ENCODE measurements at places on chromosomes 5 and 9.
A peak's percentile ranks its signal among the peaks of the same experiment; 100 is the strongest.

GRCh38 chr9:87245271-87245670 is 252.4 kb upstream of the DAPK1 start:
- no peak for DNase-seq

DNA sequence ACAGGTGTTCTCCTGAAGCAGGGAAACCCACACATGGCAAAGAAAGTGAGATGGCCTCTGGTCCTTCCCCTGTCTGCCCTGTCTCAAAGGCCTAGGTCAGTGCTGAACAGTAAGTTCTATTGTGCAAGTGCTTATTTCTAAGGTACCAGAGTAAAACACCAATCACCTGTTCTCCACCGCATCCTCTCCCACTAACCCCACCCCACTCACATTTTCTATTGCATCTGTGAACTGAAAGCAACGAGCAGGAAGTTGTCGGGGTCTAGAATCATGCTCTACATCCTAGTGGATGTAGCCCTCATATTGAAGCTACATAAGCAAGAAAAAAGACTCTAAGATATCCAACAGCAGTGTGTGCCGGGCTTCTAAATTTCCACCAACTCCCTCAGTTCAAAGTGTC is 265.9 kb downstream of the ENC1 start:
- DNase-seq: no peak

DNA sequence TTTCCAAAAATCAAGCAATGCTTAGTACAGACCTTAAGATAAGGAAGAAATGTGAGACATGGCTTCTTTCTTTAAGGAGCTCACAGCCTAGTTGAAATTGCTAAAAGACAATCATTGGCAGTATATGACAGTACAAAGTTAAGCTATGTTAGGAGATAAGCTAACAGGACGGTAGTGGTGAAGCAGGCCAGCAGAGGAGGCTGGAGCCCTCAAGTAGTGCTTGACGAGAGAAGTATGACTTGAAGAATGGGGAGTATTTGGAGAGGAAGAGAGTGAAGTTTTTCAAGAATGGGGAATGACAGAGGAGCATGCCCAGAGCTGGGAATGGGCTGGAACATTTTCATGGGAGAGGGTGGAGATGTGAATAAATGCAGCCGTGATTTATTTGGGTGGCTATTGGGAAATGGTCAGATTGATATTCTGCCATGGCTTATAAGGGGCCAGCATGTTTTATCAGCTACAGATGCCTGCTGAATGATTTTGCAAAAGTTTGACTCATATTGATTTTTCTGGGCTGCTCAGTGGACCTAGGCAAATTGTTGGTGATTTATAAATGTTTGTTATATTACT is 43.7 kb downstream of the LURAP1L start:
- peak; percentile 93 for DNase-seq

DNA sequence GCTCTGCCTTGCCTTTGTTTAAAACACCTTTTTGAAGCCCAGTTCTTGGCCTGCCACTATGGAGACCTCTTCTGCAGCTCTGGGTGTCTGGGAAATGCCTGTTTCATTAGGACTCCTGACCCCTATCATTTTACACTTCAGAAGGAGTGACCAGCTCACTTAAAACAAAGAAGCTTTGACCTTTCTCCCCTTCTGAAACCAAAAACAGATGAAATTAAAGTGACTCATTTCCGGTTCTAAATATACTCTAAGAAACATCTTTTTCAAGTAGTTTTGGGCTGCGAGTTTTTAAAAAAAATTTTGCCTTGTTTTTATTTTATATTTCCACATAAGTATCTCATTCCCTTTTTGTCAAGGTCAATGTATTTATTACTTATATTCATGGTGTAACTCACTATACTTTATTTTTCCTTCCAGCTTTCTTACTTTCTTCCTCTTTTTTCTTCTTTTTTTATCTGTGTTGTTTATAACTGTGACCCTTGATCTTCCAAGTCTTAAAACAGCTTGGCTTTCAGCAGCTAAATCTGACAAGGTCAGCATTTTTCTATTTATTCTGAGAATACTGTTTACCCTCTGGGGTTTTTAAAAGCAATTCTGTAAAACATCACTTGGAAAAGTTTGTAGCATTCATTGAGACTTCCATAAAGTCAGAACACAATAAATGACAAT is 672.9 kb downstream of the NR2F1-AS1 start:
- DNase-seq: peak; percentile 46

DNA sequence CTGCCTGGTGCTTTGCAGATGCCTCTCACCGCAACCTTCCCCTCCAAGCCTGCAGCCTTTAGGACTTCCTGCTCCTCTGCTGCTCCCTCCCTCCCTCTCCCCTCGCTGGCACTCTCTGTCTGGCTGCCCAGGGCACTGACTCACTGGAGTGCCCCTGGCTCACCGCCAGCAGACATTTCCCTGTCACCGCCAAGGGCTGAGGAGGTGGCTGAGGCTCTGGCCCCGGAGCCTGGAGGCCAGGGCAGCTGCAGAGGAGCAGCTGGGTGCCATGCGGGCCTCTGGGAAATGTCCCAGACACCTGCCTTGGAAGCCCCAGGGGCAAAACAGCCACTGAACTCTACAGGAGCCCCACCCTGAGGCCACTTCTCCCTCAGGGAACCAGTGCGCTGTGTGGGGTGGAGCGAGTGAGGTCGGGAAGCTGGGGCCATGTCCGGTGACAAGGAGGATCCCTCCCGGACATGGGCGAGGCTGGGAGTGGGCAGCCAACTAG is 53.4 kb downstream of the TENT4A start:
- peak; percentile 83 for DNase-seq

- peak; percentile 22 for DNase-seq
These were observed 88.3 kb downstream of the NSUN2 start for GRCh38 chr5:6544561-6544935.

- DNase-seq: peak; percentile 23
These were observed 489.3 kb downstream of the TLE4 start for GRCh38 chr9:80061096-80061495.

DNA sequence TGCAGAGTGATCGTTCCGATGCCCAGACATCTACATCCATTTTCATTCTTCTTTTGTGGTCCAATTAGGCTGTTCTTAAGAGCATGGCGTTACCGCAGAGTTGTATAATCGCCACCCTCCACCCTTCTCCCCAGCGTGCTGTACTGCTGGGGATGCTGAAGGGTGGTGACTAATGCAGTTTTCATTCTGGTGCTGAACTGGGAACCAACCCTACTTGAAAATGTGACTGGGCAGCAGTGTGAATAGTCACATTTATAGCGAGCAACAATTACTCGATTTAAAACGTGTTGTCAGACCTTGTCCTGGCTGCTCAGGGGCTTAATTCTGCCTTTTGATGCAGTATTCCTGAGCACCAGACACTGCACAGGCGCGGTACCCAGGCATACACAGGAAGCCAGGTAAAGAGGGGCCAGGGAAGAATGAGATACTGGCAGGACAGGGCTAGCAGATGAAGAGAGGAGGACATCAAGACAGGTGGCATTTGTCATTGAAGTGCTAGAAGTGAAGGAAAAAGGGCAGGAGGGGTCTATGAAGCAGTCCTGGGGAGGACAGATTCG is 719 bp upstream of the ISCA1 start:
- DNase-seq: peak; percentile 89

DNA sequence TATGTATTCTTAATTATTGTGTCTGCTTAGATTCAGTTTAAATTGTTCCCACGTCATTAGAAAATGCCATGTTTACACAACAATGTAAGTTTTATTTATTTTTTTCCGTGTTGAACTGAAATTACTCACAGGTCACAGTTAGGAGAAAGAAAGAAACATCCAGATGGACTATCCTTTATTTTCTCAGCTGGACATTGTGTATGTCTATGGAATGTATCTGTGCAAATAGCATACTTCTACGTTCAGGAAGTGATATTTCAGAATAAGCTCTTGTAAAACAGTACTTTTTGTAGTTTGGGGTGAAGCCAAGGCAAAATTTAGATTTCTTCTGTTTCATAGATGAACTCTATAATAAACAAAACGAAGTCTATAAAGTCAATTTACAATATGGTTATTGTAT is 249.0 kb upstream of the ZNF608 start:
- no peak for DNase-seq

GRCh38 chr5:127785098-127785927 is 82.1 kb downstream of the CCDC192 start:
- DNase-seq: peak; percentile 74

DNA sequence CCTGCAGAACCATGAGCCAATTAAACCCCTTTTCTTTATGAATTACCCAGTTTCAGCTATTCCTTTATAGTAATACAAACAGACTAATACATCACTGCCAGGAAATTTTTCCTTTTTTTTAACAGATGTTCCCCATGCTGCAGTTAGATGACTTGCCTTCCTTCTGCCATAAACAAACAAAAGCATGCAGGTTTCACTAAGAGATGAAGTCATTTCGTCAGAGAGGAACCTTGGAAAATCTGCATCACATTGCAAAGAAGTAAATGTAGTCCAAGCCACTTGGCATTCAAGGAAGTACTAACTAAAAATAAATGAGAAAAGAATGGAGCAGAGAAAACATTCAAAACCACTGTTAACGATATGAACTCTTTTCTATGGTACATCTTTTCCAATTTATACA is 194.1 kb upstream of the EFNA5 start:
- DNase-seq: peak; percentile 83

DNA sequence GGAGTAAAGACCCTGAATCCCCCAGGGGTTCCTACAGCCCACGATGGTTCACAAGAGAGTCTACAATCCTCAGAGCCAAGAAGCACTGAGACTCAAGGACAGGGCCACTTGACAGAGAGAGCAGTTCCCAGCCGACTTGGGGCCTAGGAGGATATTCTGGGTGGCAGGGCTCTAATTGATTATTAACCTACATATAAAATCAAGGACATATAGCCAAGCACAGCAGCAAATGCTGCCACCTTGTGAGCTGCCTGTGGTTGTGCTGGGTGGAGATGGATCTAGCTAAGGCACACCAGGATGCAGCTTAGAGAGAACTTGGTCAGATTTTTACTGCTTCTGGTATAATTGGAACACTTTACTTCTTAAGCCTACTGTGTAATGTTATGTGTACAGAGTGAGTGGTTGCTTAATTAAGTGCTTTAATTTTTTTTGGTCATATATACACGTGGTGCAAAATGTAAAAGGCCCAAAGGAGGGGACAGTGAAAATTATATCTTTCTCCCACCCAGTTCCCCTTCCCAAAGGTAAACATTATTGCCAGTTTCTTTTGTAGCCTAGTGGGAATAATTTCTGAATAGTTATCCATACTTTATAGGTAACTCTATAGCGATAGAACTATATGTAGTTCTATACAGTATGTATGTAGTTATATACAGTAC is 78.8 kb downstream of the F2RL2 start:
- DNase-seq: no peak

DNA sequence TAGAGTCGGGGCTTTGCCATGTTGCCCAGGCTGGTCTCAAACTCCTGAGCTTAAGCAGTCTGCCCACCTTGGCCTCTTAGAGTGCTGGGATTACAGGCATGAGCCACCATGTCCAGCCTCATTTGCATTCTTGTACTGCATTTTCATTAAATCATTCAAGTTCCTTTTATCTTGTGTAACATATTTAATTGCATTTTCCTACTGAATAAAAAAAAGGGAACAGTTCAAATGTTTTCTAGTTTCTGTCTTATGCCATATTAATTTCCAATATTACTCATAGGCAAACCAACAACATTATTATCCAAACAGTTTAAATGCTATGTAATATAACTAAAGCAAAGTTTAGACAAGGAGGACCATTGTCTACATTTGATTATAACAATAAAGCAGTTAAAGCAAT is 6.1 kb downstream of the SLC31A1 start:
- DNase-seq: no peak

- no peak for DNase-seq
These were observed 25.3 kb upstream of the SLC1A3 start for GRCh38 chr5:36581070-36581469.

GRCh38 chr9:106859957-106860720 is 2.8 kb upstream of the ZNF462 start:
- DNase-seq: no peak

DNA sequence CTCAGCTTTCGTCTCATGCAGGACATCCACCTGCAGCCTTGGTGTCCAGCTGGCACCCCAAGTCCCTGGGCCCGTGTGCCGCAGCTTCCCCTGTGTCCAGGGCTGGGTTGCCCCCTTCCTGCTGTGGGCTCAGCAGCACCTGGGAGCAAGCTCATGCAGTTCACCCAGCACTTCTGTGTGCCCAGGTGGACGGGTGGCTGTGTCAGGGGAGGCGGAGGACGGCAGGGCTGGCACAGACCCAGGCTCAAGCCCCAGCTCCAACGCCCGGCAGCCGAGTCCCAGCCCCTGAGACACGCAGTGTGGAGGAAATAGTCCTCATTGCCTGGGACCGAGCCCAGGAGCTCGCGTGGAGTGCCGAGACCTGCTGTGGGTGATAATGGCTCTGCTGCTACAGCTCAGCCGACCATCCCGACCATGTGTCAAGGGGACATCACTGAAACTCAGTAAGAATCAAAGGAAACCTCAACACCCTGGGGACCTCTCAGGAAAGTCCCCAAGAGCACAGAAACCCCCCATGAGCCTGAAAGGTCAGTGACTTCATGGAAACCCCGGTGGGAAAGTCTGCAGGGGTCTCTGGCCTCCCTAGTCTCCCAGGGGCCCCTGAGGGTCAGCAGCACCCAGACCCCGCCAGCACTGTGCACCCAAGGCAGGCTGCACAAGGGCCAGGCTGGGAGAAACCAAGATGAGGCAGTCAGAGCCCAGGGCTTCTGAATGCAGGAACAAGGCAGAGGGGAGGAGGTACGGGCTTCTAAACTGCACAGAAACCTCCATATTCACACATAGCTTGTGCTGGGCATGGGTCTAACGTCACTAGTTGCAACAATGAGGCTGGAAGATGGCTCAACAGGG is 38.8 kb downstream of the LPCAT1 start:
- no peak for DNase-seq

DNA sequence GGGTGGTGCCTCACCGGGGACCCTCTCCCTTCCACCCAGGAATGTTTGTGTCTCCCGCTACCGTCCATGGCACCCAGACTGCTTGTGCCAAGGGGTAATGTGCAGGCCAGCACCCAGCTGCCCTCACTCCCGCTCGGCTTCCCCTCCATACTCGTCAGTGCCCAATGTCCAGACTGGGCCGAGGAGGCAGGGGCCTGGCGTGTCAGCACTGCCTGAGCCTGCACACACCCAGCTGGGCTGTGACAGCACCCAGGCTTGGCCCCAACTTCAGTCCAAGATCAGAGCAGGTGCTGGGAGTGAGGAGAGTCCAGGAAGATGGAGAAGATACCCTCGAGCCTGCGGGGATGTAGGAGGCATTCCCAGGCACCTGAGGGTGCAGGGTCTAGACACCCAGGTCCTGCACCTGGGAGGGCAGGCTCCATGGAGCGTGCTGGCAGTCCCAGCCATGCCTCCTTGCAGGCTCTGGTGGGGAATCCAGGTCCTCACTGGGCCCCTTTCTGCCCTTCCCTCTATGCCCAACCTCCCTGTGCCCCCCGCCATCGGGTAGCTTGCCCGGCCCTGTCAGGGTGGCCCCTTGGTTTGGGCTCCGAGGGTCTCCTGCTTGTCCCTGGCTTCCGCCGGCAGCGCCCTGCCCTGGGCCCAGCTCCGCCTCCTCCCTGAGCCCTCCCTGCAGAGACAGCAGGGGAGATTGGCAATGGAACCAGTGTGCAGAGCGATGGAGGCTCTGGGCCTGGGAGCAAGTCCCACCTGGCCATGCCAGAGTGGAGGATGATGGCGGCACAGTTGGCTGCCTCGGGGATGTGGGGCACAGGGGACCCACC is 250.8 kb upstream of the EDIL3 start:
- DNase-seq: no peak
